ENCODE measurements at places on chromosomes 11 and 22.

DNA sequence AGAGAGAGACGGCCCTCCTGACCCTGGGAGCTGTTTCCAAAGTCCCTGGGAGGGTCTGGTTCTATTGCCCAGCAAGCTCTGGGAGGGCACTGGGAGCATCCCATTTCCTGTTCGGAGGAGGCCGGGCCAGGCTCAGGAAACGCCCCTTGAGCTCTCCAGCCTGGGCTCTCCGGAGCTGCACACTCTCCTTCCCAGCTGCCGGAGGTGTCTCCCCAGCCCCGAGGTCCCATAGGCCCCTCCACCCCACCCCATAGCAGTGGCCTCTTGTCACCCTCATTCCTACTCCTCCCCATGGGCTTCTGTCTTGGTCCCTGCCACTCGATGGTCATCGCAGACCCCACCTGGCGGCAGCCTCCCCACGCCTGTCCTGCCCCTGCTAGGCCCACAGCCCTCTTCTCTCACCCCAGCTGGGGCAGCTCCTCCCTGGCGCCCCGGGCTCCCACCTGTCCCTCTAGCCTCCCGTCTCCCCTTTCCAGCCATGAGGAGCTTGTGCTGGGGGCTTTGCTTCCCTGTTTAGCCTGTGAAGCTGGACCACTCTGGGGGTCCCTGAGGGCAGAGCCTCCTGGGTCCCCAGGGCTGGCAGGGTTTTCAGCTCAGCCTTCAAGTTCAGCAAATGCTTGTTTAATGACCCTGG is 2.8 kb downstream of the TSPAN32 start:
- peaks cover 25% of the 10 kb centered on the region for H3K36me3 ChIP-seq
- peaks cover 49% of the 10 kb centered on the region for H3K4me1 ChIP-seq
- peak overlapping the region; percentile 78 for H3K27ac ChIP-seq
- no peaks in the 10 kb centered on the region for H3K27me3 ChIP-seq

DNA sequence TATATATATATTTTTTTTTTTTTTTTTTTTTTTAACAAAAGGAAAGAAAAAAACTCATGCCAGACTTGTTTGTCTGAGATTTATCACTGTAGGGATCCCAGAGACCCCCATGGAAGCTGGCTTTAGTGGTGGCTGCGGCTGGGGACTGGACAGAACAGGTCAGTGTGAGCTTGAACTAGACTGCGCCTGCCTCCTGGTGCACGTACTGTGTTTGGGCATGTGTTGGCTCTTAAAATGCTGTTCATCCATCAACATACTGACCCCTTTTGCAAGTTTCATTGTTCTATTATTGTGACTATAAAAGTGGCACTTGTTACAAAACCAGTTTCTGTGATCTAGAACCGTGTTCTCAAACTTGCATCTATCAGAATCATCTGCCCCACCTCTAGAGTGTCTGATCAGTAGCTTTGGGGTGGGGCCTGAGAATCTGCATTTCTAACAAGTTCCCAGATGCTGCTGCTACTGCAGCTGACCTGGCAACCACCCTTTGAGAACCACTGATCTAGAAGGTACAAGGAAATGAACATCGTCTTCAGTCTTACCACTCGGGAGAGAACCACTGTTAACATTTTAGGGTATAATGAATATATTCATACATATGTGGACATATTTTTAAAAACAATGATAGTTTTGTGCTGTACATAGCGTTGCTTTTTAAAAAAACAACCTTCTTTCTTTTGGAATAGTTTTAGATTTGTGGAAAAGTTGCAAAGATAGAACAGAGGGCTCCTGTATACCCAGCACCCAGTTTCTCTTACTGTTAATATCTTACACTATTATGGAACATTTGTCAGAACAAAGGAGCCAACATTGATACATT is 54.0 kb downstream of the ZNRF3 start:
- H3K27ac ChIP-seq = no peak overlapping the region
- no peak overlapping the region for H3K4me3 ChIP-seq
- no peaks in the 10 kb centered on the region for H3K36me3 ChIP-seq
- peaks cover 77% of the 10 kb centered on the region for H3K27me3 ChIP-seq

- H3K4me1 ChIP-seq = no peaks in the 10 kb centered on the region
- peaks cover 6% of the 10 kb centered on the region for H3K36me3 ChIP-seq
- no peak overlapping the region for H3K4me3 ChIP-seq
- no peak for DNase-seq
Observed at GRCh38 chr11:108511851-108512474, 13.8 kb upstream of the POGLUT3 start.

DNA sequence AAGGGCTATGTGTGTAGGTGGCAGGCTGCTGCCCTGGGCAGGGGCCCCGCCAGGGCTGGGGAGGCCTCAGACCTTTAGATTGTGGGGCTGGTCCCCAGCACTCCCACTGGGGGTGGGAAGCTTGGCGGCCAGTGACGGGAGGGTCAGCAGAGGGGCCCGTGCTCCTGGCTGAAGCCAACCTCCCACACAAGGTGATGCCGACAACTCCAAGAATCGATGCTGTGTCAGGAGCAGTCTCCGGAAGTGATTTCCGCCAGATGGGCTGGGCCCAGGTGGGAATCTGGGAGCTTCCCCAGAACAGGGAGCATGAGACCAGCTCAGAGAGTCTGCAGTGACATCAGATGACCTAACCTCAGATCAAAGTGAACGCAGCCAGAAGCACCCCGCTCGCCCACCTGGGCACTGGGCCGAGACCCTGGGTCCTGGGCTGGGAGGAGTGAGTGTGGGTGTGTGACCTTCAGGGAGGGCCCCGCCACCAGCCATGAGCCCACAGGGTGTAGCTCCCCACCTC is 7.7 kb downstream of the TRPM5 start:
- H3K4me3 ChIP-seq = no peak overlapping the region
- H3K36me3 ChIP-seq = no peaks in the 10 kb centered on the region
- H3K27me3 ChIP-seq = peaks cover 10% of the 10 kb centered on the region
- no peak overlapping the region for H3K27ac ChIP-seq
- no peaks in the 10 kb centered on the region for H3K4me1 ChIP-seq

DNA sequence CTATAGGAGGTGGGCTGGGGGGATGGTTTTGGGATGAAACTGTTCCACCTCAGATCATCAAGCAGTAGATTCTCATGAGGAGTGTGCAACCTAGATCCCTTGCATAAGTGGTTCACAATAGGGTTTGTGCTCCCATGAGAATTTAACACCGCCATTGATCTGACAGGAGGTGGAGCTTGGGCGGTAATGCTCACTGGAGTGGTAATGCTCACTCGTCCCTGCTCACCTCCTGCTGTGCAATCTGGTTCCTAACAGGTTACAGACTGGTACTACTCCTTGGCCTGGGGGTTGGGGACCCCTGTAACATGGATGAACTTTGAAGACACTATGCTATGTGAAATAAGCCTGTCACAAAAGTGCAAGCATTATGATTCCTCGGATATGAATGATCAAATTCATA is 87.0 kb upstream of the CLNS1A start:
- H3K4me3 ChIP-seq = no peak overlapping the region
- no peak for DNase-seq
- H3K36me3 ChIP-seq = peaks cover 38% of the 10 kb centered on the region
- no peaks in the 10 kb centered on the region for H3K27me3 ChIP-seq
- H3K4me1 ChIP-seq = peaks cover 2% of the 10 kb centered on the region
